Activated naive CD4-positive, alpha-beta T cell treated with anti-CD3 and anti-CD28 coated beads for 36 hours (primary cell): ENCODE measurements at places on chromosomes 4 and X. TPM values are rescaled to one million over a fixed set of nuclear protein-coding genes. Genes with fewer than 3 reads are reported as not detected.

Gene ZNF711
- 1.0 TPM for total RNA-seq

Gene CCKAR
- not detected for total RNA-seq

Gene MAGEC1
- total RNA-seq = not detected

Gene FAM9B
- total RNA-seq = not detected

Gene CXXC4
- total RNA-seq = not detected

Gene COX7B2
- not detected for total RNA-seq

Gene TMEM154
- total RNA-seq = 20.4 TPM

Gene ZNF81
- total RNA-seq = 7.2 TPM

Gene SPANXB1
- not detected for total RNA-seq

Gene ETDA
- not detected for total RNA-seq

Gene ASMT
- total RNA-seq = not detected

Gene FATE1
- not detected for total RNA-seq

Gene HEPH
- total RNA-seq = not detected

Gene XAGE2
- total RNA-seq = not detected

Gene HS6ST2
- total RNA-seq = 0.98 TPM

Gene PTTG2
- not detected for total RNA-seq

Gene SLC25A43
- total RNA-seq = 3.2 TPM

Gene ATOH1
- not detected for total RNA-seq

Gene CNKSR2
- total RNA-seq = 6.6 TPM

Gene ADAM29
- total RNA-seq = not detected

Gene RAB40A
- 0.07 TPM for total RNA-seq

Gene CWH43
- not detected for total RNA-seq

Gene TMEM156
- total RNA-seq = 11.3 TPM

Gene NRK
- not detected for total RNA-seq

Gene GYPE
- 0.49 TPM for total RNA-seq

Gene TKTL2
- not detected for total RNA-seq

Gene ZC4H2
- total RNA-seq = 15.6 TPM

Gene HPGD
- 2.8 TPM for total RNA-seq

Gene CXCL10
- total RNA-seq = 0.64 TPM

Gene GABRG1
- total RNA-seq = not detected

Gene SPOCK3
- total RNA-seq = not detected

Gene UNC5C
- not detected for total RNA-seq

Gene PNMA6F
- not detected for total RNA-seq

Gene SLC10A4
- not detected for total RNA-seq
